ENCODE measurements at places on chromosomes 2 and 18.

GRCh38 chr2:122652670-122653069, 897.2 kb downstream of the TSN start:
- DNase-seq: no peak

GRCh38 chr18:67639872-67640271, 123.4 kb upstream of the DSEL start:
- no peak for DNase-seq

- no peak for DNase-seq
Measured at GRCh38 chr2:202084265-202084664, 11.2 kb downstream of the KIAA2012 start.

- DNase-seq: no peak
Measured at GRCh38 chr2:231241755-231242507, 43.5 kb downstream of the ARMC9 start.

GRCh38 chr2:120884472-120885290, 149.0 kb downstream of the GLI2 start:
- no peak for DNase-seq

GRCh38 chr2:45567974-45568789, 42.9 kb downstream of the SRBD1 start:
- no peak for DNase-seq

GRCh38 chr2:198327526-198327925, 523.1 kb downstream of the PLCL1 start:
- no peak for DNase-seq

- peak; percentile 18 for DNase-seq
Measured at GRCh38 chr18:63788447-63789096, 13.4 kb downstream of the SERPINB7 start.

GRCh38 chr2:240136671-240137292, 677 bp upstream of the COPS9 start:
- peak; percentile 34 for DNase-seq

- no peak for DNase-seq
Measured at GRCh38 chr2:10278029-10278762, 24.5 kb upstream of the HPCAL1 start.

DNA sequence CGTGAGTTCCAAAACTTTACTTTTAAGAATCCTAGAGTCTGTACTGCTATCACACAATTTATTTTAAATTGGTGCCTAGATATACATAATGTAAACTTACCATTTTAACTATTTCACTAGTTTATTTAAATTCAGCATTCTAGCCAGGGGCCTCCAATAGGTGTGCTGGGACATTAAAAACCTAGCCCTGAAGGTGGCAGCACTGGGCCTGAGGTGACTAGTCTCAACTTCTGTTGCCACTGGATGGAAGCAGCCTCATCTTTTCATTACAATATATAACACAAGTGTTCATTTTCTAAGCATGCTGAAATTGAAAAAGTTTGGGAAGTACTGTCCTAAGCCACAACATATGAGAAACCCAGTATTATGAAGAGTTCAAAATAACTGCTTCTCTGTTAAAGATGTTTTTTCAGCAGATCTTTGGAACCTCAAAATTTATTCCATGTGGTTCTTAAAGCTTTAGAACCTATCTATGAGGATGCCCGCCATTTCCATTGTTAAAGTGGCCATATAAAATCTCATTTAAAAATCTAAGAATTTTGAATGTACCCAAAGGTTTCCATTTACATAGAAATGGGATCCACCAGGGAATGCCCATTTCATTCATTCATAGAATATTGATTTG, 2.9 kb upstream of the RBBP8 start:
- DNase-seq: peak; percentile 79

DNA sequence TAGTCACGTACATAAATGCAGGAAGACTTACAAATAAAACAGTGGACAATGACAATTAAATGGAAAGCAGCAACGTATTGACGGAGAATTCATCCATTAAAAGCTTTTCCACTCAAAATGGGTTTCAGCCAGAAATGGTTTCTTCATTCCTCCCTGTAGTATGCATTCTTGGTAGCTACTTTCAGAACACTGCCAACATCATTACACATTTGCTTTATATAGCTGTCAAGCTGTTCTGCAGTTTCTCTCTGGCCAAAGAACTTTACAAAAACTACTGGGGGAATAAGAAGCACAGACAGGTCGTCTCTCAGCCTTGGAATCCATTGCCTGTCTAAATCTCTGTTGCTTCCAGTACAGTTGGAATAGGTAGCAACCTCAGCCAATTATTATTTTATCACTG, 84.1 kb upstream of the NCKAP5 start:
- no peak for DNase-seq

GRCh38 chr18:48813321-48813720, 137.4 kb downstream of the SMAD7 start:
- no peak for DNase-seq

DNA sequence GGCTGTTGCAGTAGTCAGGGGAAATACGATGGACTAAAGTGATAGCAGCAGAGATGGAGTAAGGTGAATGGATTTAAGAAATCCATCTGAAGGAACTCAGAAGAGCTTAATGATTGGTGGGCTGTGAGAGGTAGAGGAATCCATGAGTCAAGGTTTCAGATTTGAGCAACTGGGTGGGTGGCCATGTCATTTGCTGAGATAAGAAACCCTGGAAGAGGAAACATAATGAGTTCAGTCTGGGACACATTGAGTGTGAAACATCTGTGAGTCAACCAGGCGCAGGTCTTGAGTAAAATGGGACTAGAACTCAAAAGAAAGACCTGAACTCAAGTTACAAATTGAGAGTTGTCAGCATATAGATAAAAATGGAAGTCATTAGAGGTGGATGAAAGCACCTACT, 19.7 kb upstream of the ASNSD1 start:
- DNase-seq: no peak
